ENCODE measurements at places on chromosomes 3 and 15. TPM values are rescaled to one million over a fixed set of nuclear protein-coding genes. Genes with fewer than 3 reads are reported as not detected.

Gene EFCC1
- total RNA-seq: 0.09 TPM

Gene RAD51
- 44.8 TPM for total RNA-seq

Gene ADIPOQ
- total RNA-seq: not detected

Gene MAP1A
- 2.5 TPM for total RNA-seq

Gene DUOXA1
- 1.2 TPM for total RNA-seq

Gene SLC41A3
- 35.5 TPM for total RNA-seq

Gene KNL1
- 16.8 TPM for total RNA-seq

Gene CLDN11
- 2.4 TPM for total RNA-seq

Gene GRAMD2A
- total RNA-seq: 1.3 TPM

Gene GUCA1C
- total RNA-seq: not detected

Gene ZIC1
- total RNA-seq: not detected

Gene USP50
- not detected for total RNA-seq

Gene GOLGA8S
- total RNA-seq: 0.07 TPM

Gene ZNF662
- not detected for total RNA-seq

Gene U2SURP
- 168 TPM for total RNA-seq

Gene MED12L
- total RNA-seq: 16.4 TPM

Gene STRIT1
- total RNA-seq: not detected

Gene TMEM207
- total RNA-seq: not detected

Gene MORC1
- total RNA-seq: not detected

Gene DNAH12
- total RNA-seq: not detected

Gene MAGEL2
- 9.7 TPM for total RNA-seq

Gene HTR3D
- total RNA-seq: not detected

Gene CD200
- total RNA-seq: 51.6 TPM

Gene MYZAP
- total RNA-seq: 0.72 TPM

Gene ASTE1
- 10.1 TPM for total RNA-seq

Gene MAGI1
- 65.7 TPM for total RNA-seq

Gene CYP1A1
- not detected for total RNA-seq

Gene NPTN
- 90.9 TPM for total RNA-seq

Gene FBXL2
- total RNA-seq: 2.7 TPM
